ENCODE measurements at places on chromosomes 13 and 19. TPM values are rescaled to one million over a fixed set of nuclear protein-coding genes. Genes with fewer than 3 reads are reported as not detected.

GRCh38 chr13:40391788-40392187 lies 274.7 kb downstream of the FOXO1 start:
- DNase-seq, result no peak

DNA sequence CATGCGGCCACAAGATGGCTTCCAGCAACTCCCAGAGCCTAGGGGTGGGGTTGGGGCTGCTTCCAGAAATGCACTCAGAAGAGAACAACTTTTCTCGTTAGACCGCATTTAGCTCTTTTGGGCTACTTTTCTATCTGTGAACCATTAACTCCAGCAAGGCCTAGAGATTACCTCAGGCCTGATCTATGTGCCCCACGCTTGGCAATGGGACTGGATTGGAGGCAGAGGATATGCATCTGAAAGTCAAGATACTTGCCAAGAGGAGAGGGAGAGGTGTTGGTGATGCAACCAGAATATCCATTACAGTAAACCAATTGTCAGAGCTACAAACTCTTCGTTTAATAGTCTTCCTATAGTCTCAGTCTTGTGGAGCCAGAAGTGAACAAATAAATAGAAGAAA lies 177.7 kb downstream of the TDRD3 start:
- no peak for DNase-seq

GRCh38 chr13:106530980-106531481 lies 4.4 kb downstream of the EFNB2 start:
- no peak for DNase-seq

DNA sequence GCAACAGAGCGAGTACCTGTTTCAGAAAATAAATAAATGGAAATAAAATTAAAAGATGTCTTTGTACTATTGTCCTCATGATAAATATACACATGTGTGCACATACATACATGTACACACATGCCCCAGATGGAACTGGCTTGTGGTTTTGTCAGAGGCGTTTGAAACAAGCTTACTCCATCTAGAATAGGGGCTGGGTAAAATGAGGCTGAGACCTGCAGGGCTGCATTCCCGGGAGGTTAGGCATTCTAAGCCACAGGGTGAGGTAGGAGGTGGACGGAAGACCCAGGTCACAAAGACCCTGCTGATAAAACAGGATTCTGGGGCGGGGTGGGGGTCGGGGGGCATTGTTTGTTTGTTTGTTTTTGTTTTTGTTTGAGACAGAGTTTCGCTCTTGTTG lies 8.1 kb upstream of the SIN3B start:
- no peak for DNase-seq

- no peak for DNase-seq
Measured at GRCh38 chr19:18339723-18340122, 675 bp upstream of the PGPEP1 start.

- no peak for DNase-seq
Measured at GRCh38 chr13:94657167-94657566, 55.2 kb downstream of the SOX21 start.

DNA sequence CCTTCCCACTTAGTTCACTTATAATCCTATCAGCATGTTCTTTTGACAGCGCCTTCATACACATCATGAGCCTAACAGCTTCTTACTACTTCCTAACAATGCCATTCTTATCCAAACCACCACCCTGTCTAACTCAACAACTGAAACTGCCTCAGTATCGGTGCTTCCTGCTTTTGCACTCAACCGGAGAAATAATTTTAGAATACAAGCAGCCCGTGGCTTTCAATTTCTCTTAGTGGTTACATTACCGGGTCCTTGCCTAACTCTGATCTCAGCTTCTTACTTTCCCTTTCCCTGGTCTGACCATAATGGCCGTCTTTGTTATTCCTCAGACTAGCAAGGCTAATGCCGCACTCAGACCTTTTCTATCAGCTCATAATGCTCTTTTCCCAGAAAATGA lies 17.0 kb downstream of the ZFP82 start:
- DNase-seq, result no peak

DNA sequence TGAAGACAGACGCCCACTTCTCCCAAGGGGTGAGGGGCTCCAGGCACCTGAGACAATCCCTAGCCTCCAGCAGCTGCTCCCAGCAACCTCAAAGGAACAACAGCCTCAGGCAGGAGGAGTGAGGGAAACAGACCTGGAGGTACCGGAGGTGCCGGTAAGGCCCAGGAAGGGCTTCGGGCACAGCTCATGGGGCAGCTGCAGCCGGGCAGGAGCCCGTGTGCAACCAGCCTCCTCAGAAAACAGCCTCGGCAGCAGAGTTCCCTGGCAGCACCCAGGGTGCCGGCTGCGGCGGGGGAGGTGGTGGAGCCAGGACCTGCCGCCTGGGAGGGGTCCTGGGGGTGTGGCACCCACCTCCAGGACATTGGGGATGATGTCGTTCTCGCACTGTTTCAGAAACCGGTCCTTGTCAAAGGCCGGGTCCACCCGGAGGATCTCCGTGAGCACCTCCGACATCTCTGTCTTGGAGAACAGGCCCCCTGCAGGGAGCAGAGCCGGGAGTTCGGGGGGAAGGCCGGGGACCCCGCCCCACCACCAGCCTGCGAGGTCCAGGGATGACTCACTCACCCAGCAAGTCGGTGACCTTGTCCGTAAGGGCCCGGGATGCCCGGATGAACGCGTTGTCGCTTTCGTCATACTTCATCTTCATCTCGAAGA lies 6.5 kb upstream of the CTXN1 start:
- no peak for DNase-seq

- no peak for DNase-seq
Measured at GRCh38 chr13:48908381-48909055, 67.2 kb upstream of the FNDC3A start.

- no peak for DNase-seq
Measured at GRCh38 chr19:42367929-42368328, 22.2 kb downstream of the CNFN start.

- DNase-seq, result no peak
Measured at GRCh38 chr13:75073786-75074185, 408.2 kb downstream of the TBC1D4 start.

DNA sequence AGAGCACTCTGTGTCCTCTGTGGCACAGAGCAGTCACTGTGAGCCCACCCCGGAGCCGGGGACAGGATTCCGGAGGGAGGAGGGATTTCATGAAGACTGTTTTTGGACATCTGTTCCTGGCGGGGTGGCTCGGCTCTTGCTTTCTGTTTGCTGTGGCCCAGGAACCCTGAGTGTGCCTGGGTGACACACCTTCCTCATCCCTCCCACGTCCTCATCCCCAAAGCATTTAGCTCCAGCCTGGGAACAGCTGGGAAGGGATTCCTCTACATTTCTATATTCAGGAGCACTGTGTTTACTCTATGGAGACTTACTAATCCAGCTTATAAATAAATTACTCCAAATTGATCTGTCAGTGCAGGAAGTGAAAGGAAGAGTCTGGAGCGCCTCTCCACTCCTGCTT lies 97.8 kb upstream of the UBL3 start:
- no peak for DNase-seq

DNA sequence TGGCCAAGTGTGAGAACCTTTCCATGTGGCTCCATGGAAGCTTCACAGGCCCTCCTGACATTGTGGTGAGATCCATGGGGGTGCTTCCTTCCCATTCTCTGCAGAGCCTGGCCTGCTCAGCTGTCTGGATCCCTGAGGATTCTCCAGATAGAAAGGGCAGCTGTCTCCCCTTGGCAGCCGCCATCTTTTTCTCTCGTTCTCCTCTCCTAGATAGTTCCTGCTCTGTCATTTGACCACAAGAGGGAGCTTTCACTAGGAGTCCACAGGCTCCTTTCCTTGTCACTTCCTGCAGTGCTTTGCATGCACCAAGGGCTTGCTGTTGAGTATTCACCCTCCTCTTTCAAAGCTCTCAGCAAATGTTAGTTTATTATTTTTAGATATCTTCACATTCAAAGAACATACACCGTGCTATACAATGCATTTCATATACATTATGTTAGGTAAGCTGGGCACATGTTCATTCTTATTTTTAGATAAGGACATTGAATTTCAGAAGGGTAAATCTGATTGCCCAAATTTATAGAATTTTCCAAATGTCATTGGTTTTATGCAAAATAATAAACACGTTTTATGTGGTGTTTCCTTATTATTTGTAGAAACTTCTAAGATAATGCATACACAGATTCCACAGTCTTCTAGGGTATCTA lies 133.2 kb downstream of the FRY start:
- no peak for DNase-seq

- DNase-seq, result no peak
Measured at GRCh38 chr13:24925318-24926231, 161.6 kb downstream of the RNF17 start.

DNA sequence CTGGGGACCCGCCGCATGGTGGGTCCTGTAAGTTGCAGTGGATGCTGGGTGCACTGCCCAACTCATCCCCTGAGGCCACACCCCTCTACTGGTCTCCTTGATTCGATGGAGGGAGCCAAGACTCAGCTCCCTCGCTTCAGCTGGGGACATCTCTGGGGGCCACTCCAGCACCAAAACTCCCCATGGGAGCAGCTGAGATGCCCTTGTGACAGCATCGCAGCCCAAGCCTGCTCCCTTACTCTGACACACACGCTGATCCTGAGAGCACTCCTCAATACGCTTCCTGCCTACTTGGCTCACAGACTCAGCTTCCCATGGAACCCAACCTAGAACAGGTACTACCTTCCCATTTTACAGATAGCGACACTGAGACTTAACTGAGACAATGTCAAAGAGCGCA lies 56.2 kb downstream of the PEPD start:
- DNase-seq, result no peak

GRCh38 chr13:96662036-96662435 lies 332.2 kb downstream of the OXGR1 start:
- DNase-seq, result no peak

GRCh38 chr19:51549533-51550324 lies 18.3 kb upstream of the SIGLEC6 start:
- DNase-seq, result no peak

DNA sequence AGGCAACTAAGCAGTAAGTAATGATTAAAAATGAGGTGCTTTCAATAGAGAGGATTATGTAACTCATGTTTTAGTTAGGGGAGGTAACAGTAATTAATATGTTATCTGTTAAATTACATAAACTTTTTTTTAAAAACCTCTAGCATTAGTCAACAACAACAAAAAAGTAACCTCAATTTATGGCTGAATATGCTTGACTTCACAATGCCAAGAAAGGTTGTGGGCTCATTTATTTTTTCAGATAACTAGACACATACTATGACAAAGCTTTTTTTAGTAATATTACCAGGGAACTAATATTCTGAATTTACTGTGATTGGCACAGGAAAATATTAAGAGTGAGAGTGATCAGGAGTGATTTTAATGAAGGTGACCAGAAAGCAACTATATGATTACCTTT lies 54.9 kb downstream of the KCNRG start:
- DNase-seq, result no peak

DNA sequence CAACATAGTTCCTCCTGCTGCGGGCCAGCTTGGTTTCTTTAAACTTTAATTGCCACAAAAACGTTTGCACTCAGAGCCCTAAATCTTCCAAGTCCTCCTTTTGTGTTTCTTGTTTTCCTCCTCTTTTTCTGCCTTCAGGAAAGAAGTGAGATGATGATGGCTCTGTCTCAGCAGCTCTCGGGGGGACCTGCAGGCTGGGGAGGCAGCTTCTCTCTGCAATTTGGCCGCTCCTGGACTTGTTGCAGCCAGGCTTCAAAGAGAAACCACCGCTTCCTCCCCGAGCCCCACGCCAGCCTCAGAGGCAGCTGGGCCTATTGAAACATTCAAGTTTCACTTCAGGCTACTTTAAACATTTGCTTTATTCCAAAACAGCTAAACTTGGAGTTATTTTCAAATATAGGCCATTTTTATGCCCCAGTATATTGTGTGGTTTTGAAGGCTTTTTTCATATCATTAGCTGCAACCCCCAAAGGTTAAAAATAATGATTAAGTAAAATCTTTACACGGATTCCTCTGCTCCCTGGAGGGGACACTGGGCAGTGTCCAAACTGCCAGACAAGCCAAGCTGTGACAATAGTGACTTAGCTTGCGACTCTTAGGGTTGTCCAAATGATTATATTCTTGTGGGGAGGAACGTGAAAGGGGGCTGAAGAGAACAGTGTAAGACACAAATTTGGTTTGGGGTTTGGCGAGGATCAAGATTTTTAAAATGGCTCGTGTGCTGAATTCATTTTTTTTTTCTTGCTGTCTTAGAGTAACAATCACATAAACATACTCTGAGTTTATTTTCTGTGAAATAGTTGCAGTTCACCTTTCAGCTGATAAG lies 330.8 kb downstream of the DLEU7 start:
- no peak for DNase-seq

GPR4 gene
- polyA plus RNA-seq, result 6.0 TPM

TINCR gene
- 1.1 TPM for polyA plus RNA-seq

Measured in right renal pelvis (tissue), 4 donors.